CD4-positive, CD25-positive, alpha-beta regulatory T cell (primary cell): ENCODE measurements at places on chromosomes 16 and 17. TPM values are rescaled to one million over a fixed set of nuclear protein-coding genes. Genes with fewer than 3 reads are reported as not detected.

DNA sequence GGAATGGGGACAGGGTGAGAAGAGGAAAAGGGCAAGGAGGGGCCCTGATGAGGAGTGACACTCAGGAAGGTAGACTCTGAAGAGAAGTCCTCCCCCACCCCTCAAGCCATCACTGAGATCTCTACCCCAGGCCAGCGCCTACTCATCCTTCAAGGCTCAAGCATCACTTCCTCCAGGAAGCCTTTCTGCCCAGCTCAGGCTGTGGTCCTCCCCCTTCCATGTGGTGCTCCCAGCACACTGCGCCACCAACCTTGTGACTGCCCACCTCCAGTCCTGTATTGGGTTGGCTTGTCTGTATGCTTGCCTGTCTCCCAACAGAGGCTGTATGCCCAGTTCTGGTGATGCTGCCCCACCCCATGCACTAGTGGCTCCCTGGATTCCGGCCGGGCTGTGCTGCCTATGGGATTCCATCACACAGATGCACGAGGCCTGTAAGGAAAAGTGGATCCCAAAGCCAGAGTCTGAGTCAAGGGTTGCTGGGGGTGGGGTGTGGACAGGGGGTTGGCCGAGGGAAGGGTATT lies 19.8 kb upstream of the ZFP90 start:
- peaks cover 9% of the 10 kb centered on the region for H3K4me1 ChIP-seq
- no peak for DNase-seq
- no peak overlapping the region for H3K27ac ChIP-seq
- no peaks in the 10 kb centered on the region for H3K36me3 ChIP-seq
- no peak overlapping the region for H3K4me3 ChIP-seq
- no peaks in the 10 kb centered on the region for H3K27me3 ChIP-seq

DNA sequence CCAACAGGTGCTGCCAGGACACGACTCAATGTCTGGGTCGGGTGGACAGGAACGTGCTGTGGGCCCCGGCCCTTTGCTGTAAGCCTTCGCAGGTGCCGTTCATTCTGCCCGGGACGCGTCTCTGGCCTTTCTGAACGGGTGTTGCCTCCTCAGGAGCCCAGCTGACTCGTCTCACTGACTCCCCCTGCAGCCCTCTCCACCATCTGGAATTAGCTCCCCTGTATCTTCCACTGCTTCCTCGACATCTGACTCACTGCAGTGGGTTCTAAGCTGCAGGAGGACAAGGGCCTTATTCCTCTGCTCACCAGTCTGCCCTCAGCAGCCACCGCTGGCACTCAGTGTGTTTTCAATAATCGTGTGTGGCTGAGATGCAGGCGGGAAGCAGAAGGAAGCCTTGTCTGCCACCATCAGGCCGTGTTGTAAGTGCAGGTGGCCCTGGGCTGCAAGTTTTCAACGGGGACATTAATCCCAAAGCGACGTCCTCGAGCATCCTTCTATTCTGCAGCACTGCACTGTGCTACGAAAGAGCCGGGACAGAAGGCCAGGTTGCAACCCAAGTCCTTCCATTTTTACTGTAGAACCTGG lies 256.2 kb downstream of the FOXL1 start:
- H3K4me1 ChIP-seq, result no peaks in the 10 kb centered on the region
- no peaks in the 10 kb centered on the region for H3K36me3 ChIP-seq
- no peak for DNase-seq
- H3K27ac ChIP-seq, result no peak overlapping the region
- no peaks in the 10 kb centered on the region for H3K27me3 ChIP-seq

Gene PABPN1L
- total RNA-seq, result not detected

Gene MFAP4
- total RNA-seq, result not detected

Gene DUSP3
- 9.8 TPM for total RNA-seq

GRCh38 chr17:63881935-63882601 lies at the start of gene GH2:
Gene GH2 (minus strand): TSS chr17:63881944. CDS start chr17:63881801, 143 bp downstream.
- H3K36me3 ChIP-seq, result no peaks in the 10 kb centered on the region
- no peaks in the 10 kb centered on the region for H3K27me3 ChIP-seq
- H3K4me3 ChIP-seq, result no peak within 1 kb of the TSS
- no peaks in the 10 kb centered on the region for H3K4me1 ChIP-seq

DNA sequence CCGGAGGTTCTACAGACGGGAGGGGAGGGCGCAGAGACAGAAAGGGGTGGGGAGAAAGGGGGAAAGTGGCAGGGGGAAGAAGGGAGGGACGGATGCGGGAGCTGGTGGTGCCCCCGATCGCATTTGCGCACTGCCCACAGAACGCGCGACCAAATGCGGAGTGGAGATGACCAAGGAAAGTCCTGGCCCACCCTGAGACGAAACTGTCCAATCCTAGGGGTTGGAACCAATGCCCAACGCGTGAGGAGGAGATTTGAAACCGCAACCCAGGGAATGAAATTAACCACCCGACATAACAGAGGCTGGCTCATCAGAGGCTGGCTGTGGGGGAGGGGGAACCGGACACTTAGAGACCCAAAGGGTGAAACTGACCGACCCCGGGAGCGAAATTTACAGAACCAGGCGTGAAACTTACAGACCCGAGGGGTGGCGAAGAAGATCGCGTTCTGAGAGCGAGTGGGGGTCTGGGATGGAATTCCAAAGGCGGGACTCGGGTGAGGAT lies 1.4 kb downstream of the HES7 start:
- H3K27ac ChIP-seq, result no peak overlapping the region
- H3K27me3 ChIP-seq, result peaks cover 10% of the 10 kb centered on the region
- H3K4me1 ChIP-seq, result peaks cover 89% of the 10 kb centered on the region
- no peak for DNase-seq
- H3K36me3 ChIP-seq, result no peaks in the 10 kb centered on the region
